CD4-positive, alpha-beta T cell treated with Interleukin-17A for 1 hour (primary cell): ENCODE measurements at places on chromosomes 2 and 18.

DNA sequence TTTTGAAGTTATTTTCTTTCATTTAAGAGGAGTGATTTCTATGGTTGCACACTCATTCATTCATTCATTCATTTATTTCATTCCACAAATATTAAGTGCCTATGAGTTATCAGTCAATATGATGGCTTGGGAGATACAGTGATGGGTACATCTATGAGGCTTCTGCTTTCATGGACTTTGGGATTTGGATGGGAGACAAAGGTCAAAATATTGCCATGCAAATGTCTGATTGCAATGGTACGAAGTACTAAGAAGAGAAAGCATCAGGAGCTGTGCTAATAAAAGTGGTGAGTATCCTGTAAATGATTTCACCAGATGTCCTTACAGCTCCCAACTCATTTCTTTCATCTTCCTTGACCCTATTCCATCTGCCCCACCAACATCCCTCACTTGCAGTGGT lies 174.4 kb upstream of the MEX3C start:
- no peak for DNase-seq

DNA sequence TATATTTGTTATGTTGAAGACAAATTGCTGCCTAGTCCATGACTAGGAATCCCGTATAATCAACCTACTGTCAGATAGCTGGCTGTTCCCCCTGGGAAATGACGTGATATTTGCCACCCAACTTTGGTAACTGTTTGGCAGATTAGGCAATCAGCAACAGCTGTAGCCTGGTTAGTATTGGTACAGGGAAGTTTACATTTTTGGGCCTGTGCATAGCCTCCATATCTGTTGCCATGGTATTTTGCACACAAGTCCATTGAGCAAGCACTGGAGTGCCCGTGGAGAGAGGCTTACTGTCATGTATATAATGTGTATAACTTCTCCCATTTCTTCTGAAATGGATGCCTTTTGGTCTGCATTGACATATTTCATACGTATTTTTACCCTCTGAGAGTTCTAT lies 27.7 kb downstream of the BIRC6 start:
- DNase-seq: no peak

DNA sequence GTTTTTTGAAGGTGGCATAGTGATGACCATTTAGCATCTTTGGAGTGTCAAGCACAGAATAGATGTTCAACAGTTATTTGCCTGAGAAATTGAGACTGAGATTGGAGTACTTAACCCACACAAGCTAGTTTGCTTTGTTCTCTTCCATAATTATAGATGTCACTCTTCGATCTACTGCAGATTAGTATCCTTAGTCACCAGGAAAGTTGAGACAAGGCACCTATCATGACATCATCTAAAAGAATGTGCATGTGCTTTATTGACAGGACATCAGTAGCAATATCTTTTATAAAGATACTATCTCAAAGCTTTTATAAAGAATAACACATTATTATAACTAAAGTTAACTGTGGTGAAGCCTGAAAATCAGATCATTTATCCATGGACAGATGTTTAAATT lies 6.4 kb downstream of the VRK2 start:
- no peak for DNase-seq

GRCh38 chr2:152347076-152347475 lies 12.1 kb downstream of the FMNL2 start:
- DNase-seq: no peak

GRCh38 chr2:164847291-164847690 lies 5.7 kb upstream of the COBLL1 start:
- no peak for DNase-seq

- no peak for DNase-seq
Measured at GRCh38 chr18:46401486-46402070, 255.4 kb downstream of the LOXHD1 start.
